MM.1S (cell line): ENCODE measurements at places on chromosomes 5 and 9.
A peak's percentile ranks its signal among the peaks of the same experiment; 100 is the strongest.

DNA sequence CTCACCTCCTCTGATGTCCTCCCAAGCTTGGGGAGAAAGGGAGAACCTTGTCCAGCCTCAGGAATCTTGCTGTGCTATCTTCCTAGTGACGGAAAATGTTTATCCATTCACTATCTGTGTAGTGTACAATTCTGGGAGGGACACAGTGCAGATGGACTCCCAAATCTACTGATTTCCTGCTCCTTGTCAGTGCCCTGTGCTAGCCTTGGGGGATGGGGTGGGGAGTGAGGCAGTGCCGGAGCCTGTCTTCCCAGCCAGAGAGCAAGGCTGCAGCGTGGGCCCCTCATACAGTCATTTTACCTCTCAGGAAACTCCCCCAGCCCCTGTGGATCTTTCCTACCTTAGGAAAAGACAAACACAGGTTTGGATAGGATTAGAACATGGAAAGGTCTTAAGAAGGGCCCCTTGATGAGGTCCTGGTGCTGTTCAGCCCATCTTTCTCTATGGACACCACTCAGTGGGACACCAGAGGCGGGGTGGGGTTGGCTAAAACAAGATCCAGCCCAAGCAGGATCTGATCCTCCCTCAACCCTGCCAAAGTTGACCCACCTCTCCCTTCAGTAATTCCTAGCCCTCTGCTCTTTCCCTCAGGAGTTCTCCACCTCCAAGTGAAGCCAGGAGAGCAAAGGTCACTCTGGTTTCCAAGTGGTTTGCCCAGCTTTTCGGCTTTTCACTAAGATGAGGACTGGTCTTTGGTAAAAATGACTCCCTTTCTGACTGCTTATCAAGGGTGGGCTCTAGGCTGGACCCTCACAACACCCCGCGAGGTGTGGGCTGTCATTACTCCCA is 3.4 kb downstream of the DOLK start:
- DNase-seq = no peak

GRCh38 chr9:75039801-75040200 is 11.7 kb upstream of the CARNMT1 start:
- no peak for DNase-seq

- no peak for DNase-seq
Measured at GRCh38 chr5:148786456-148786855, 40.0 kb upstream of the ADRB2 start.

- no peak for DNase-seq
Measured at GRCh38 chr9:4592295-4592694, 69.8 kb upstream of the PLPP6 start.

DNA sequence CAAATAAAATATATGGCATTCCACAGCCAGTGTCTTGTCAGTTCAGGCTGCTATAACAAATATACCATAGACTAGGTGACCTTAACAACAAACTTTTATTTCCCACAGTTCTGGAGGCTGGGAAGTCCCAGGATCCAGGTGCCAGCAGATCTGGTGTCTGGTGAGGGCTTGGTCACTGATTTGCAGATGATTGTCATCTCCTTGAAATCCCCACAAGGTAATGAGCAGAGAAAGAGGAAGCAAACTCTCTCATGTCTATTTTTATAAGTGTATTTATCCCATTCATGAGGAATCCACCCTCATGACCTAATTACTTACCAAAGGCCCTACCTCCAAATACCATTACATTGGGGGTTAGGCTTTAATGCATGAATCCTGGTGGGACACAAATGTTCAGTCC is 663.2 kb downstream of the TLR4 start:
- no peak for DNase-seq

- no peak for DNase-seq
Measured at GRCh38 chr5:77151501-77151900, 59.0 kb upstream of the PDE8B start.

- DNase-seq = no peak
Measured at GRCh38 chr5:68187268-68188055, 28.1 kb upstream of the PIK3R1 start.

DNA sequence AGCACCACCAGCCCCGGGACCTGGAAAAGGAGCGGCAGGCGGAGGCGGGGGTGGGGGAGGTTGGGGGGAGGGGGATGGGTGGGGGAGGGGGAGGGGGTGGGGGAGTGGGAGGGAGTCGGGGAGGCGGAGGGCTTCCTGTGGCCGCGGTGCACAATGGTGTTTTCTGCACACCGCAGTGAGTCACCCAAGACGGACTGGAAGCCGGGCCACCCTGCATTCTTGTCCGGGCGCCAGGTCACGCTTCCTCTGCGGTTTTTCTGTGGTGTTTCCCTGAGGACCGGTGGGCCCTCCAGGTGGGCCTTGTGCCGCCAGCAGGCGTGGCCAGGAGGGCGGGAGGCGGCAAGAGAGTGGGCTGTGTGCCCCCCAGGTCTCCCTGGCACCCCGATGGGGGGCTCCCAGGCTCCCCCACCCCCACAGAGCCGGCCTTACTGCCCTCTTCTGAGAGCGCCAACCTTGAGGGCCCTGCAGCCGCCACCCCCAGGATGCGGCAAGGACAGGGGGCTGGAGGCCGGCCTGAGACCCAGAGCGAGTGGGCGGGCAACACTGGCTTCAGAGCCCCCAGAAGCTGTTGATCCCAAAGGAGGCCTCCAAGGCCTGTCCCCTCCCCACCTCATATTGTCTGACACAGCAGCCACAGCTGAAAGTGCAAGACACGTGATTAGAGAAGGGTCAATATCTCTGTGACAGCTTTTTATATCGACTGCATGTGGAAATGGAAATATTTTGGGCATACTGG is 11.1 kb downstream of the EXD3 start:
- peak; percentile 64 for DNase-seq

- DNase-seq = no peak
Measured at GRCh38 chr9:98980291-98980690, 36.6 kb downstream of the COL15A1 start.

DNA sequence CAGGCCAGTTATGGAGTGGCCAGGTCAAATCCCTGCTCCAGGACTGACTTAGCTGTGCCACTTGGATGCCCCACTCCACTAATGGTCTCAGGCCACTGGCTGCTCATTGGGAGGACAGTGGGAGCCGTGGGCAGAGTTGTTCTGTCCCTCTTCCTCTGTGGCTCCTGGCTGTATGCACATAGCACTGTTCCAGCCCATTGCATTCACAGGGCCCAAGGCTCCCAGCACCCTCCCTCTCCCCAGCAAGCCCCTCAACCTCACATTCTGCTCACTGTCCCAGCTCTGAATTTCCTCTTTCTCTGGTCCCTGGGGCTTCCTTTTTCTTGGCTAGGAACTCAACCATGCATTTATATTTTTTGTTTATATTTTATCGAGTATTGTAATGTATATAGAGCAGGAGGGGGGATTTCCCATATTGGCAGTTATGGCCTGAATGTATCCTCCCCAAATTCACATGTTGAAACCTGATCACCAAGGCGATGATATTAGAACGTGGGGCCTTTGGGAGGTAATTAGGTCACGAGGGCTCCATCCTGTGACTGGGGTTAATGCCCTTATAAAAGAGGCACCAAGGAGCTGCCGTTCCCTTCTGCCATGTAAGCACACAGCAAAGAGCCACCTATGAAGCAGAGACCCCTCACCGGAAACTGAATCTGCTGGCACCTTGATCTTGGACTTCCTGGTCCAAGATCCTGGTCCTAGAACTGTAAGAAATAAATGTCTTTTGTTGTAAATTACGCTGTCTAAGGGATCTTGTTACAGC is 17.0 kb upstream of the MVB12B start:
- DNase-seq = no peak

- no peak for DNase-seq
Measured at GRCh38 chr5:111075520-111075919, 4.0 kb downstream of the TSLP start.

DNA sequence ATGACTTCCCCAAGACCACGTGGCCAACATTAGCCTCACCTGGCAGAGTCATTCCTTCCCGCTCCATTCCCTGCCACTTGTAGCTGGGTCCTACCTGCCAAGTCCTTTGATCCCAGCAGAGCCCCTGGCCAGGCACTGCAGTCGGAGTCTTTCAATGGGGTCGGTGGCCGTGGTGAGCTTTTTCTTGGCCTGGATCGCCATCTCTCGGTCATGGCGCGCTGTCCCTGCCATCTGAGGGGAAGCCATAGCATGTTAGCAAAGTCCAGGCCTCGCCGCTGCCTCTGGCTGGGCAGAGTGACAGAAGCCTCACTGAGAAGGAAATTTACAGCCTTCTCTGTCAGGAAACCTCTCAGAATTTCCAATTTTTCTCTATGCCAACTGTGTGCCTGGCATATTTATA is 17.5 kb downstream of the CAPSL start:
- DNase-seq = no peak

DNA sequence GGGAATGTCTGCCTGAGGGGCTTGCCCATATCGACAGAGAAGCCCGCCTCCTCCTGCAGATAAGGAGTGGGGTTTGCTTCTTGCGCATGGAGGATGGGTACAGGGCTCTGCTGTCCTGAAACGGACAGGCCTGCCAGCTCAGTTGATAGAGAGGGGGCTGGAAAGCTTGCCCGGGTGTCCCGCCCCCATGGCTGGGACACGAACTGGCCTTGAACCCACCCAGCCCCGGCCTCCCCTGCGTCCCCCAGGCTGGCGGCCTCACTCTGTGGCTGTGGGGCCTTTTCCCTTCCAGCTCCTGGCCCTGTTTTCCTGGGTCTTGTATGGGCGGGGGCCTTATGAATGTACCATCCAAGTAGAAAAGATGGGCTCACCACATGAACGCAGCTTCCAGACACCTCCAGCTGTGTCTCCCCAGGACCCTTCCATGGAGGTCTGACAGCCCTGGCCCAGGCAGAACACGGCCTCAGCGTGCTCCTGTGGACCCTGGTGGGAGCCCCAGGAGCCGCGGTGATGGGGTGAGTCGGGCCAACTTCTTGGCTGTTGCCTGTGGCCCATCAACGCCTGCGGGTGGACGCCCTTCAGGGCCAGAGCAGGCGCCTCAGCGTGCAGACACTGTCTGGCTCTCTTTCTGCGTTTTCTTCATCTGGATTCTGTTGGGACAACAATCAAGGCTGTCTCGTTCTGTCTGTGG is 15.9 kb upstream of the SLC2A6 start:
- no peak for DNase-seq

DNA sequence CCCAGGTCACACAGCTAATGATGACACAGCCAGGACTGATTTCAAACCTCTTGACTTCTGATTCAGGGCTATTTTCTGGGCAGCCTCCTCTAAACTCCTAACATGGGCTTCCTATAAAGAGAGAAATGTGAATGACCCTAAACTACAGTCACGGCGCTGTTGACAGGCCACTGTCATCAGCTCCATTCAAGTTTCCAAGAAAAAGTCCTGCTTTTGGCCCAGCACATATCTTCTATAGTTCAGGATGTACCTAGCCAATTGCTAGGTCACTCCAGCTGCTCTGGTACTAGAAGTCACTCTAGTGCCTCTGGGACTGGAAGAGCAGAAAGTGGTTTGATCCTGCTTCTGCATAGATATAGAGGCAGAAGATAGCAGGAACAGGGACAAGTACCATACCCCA is 64.9 kb upstream of the TARS1 start:
- no peak for DNase-seq

DNA sequence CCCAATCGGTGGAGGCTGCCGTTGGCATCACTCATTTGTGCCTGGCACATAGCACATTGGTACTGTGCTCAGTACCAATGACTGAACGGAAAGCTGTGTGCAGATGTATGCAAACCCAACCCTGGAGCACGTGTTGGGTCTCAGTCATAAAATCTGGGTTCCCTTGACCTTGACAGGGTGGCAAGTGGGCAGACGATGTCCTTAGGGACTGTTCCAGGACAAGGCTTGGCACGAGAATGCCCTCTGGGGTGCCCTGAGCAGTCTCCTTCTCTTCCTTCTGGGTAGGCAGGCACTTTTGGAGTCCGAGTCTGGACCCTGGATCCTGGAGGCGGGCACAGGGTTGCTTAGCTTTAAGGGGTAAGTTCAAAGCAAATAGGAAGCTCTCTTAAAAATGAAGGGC is 75.8 kb downstream of the MACROH2A1 start:
- DNase-seq = no peak

DNA sequence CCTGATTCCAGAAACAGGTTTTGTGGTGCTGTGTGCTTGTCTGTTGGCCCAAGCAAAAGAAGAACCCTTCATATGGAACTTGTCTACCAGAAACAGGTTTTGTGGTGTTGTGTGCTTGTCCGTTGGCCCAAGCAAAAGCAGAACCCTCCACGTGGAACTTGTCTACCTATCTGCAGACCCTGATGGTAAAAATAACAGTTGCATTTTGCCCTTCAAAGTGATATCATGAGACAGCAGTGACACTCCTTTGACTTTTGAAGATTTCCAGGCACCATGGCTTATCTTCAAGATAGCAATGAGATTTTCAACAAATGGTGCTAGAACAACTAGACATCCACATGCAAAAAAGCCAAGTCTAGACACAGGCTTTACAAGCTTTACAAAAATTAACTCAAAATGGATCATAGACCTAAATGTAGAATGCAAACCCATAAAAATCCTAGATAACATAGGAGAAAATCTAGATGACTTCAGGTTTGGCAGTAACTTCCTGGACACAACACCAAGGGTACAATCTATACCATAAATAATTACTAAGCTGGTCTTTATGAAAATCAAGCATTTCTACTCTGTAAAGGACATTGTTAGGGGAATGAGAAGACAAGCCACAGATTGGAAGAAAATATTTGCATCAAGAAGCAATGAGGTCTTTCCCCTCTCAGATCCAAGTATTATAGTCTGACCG is 16.8 kb downstream of the MACROH2A1 start:
- no peak for DNase-seq

DNA sequence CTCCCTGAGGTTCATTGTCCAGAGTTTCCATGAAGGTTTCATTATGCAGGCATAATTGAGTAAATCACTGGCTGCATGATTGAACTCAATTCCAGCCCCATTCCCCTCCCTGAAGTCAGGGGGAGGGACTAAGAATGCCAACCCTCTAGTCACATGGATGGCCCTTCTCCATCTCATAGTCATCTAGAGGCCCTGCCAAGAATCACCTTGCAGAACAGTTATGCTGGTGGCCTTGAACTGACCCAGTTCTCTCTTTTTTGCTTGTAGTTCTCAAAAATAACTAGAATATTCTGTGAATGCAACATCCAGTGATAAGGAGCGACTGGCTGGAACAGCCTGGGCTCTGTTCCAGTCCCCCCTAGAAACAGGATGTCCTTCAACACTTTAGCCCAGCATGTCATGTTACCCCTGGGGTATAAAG is 31.7 kb downstream of the SLC35A4 start:
- DNase-seq = no peak

GRCh38 chr9:97500263-97500662 is 1.2 kb upstream of the TMOD1 start:
- no peak for DNase-seq

- no peak for DNase-seq
Measured at GRCh38 chr5:38692781-38693527, 136.5 kb upstream of the LIFR start.
